HepG2 (cell line): ENCODE measurements at places on chromosomes 1 and 21. TPM values are rescaled to one million over a fixed set of nuclear protein-coding genes. Genes with fewer than 3 reads are reported as not detected.

CRP gene
- polyA plus RNA-seq, result not detected in 2 replicates

GRCh38 chr21:32130031-32130891 is 148.6 kb downstream of the MIS18A start:
- DNase-seq, result no peak

DNA sequence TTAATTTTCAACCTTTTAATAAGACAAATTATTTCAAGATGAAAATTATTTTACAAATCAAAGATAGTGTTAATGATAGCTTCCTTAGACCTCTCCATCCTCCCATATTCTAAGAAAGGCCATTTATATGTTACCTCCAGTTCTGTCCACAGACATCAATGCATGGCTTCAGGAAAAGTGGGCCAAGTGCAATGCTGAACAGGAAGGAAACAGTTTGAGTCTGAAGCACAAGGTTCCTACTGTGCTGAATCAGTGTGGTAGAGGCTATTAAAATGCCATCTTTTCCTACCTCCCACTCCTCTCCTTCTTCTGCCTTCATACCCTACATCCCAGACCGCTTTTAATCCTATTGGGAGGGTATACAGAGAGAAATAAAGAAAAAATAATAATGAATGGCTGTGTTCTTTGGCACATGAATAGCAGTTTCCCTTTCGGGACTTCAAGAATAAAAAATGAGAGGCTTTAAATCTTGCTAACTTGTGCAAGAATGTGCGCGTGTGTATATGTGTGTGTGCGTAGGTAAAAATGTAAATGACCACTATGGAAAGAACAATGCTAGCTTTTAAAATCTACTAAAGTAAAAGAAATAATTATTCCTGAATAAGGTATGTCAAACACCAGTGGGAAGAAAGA is 62.6 kb upstream of the C1orf105 start:
- DNase-seq, result no peak

CACHD1 gene
- not detected in 2 replicates for polyA plus RNA-seq

DNA sequence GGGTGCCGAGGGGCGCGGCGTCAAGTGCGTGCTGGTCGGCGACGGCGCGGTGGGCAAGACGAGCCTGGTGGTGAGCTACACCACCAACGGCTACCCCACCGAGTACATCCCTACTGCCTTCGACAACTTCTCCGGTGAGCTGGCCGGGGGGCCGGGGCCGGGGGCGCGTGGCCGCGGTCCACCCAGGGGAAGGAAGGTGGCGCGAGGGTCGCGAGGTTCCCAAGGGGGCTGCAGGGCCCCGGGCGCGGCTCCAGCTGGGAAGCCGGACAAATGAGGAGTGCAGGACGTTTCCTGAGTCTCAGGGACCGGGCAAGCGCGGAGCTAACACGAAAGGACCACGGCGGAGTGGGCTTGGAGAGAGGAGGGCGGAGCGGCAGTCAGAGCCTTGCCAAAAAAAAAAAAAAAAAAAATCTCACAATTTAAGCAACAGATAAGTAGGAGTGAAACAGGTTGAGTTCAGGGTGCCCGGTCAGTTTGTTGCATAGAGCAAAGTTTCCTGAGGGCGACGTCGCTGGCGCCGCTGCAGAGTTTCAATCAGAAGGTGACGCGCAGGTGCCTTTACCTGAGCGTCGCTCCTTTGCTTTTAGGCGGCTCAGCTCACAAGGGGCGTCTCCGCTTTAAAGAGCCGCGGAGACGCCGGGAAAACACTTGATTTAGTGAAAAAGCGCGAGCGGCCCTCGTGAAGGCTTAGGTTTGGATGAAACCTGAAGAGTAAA is 750 bp downstream of the RHOU start:
- no peak for DNase-seq

KMO gene
- polyA plus RNA-seq, result 0.01 TPM in 2 replicates

S100A3 gene
- 3.6 and 4.5 TPM in 2 replicates for polyA plus RNA-seq

- no peak for DNase-seq
Measured at GRCh38 chr1:53410100-53410541, 49.1 kb upstream of the DMRTB1 start.

DNA sequence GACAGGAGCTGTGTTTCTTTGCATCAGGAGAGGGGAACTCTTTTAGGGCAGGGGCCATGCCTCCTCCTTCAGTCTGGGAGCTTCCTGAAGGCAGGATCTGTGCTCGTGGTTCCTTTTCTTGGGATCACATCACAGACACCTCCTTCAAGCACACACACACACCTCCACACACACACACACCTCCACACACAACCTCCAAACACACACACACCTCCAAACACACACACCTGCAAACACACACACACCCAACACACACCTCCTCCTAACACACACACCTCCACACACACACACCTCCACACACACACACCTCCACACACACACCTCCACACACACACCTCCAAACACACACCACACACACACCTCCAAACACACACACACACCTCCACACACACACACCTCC is 10.5 kb downstream of the LGR6 start:
- no peak for DNase-seq

GRCh38 chr1:59541161-59541560 is 244.3 kb downstream of the FGGY start:
- no peak for DNase-seq

- no peak for DNase-seq
Measured at GRCh38 chr21:28588997-28589396, 403.7 kb downstream of the LTN1 start.

DNA sequence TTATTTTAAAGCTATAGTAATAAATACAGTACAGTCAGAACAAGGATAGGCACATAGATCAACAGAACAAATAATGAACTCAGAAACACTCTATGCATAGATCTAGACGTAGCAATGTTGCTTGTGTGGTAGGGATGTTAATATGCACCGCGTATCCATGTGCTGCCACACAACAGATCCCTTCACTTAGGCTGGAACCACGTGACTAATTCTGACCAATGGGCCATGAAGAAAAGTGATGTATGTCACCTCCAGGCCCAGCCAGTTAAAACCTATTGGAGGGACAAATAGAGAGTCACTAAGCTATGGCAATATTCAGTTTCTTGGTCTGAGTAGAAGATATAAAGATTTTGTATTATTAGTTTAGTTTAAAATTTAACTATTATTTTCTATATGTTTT is 91.4 kb downstream of the ADAMTS1 start:
- no peak for DNase-seq

DNA sequence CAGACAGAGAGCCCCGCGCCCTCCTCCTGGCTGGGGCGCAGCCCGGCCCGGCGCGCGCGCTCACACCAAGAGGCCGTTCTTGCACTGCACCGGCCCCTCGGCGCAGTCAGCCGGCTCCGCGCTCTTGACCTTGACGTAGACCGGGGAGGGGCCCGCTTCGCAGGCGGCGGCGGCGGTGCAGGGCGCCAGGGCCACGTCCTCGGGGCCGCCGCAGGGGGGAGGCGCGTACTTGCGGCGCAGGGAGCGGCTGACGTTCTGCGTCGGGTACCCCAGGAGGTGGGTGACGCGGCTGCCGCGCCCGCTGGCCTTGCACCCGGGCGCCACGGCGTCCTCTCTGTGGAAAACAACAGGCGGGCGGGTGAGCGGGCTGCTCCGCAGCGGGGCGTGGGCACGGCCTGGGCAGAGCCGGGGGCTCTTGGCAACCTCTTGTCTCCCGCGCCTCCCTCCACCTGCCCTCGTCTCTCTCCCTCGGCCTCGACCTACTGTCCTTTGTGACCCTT is 7.7 kb downstream of the VSIG8 start:
- DNase-seq, result peak; percentile 7
